ENCODE measurements at places on chromosomes 7 and 10.
A peak's percentile ranks its signal among the peaks of the same experiment; 100 is the strongest.

- DNase-seq = no peak
These were observed 67.0 kb downstream of the GRID1 start for GRCh38 chr10:86299562-86299961.

- DNase-seq = no peak
These were observed 16.3 kb downstream of the MBL2 start for GRCh38 chr10:52756295-52756694.

DNA sequence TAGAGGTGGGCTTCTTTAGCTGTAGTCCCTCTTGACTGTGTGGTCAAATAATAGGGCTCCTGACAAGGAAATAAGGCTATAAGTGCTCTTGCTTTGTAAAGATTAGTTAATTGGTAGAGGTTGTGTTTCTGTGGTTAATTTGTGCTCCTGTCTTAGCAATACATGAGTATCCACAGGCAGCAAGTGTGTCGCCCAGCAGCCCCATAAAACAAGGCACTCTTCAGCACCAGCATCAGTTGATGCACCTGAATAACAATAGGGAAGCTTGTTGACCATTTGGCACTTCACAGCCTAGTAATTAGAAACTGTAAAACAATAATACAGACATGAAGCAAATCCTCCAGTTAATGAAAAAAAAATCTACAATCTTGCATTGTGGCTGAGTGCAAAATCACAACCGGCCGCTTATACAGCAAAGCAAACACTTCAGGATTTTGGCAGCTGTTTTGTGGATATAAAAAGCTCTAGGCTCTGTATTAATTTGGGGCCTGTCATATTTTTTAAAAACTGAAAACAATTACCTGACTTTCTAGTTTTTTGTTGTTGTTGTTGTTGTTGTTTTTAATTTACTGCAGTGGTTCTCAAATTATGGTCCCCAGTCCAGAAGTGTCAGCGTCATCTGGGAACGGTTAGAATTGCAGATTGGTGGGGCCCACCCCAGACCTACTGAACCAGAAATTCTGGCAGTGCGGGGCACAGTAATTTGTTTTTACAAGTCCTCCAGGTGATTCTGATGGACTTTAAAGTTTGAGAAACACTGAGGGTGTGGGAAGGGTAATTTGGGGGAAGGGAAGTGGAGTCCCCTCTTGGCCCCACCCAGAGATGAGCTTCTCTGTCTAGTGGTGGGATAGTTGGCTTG lies 56.8 kb downstream of the AUTS2 start:
- DNase-seq = no peak

- DNase-seq = no peak
These were observed 71.9 kb upstream of the HABP2 start for GRCh38 chr10:113480851-113481502.

- DNase-seq = no peak
These were observed 8.4 kb downstream of the TRIM4 start for GRCh38 chr7:99910976-99911375.

GRCh38 chr7:157335236-157335635 lies 1.6 kb upstream of the DNAJB6 start:
- DNase-seq = no peak

DNA sequence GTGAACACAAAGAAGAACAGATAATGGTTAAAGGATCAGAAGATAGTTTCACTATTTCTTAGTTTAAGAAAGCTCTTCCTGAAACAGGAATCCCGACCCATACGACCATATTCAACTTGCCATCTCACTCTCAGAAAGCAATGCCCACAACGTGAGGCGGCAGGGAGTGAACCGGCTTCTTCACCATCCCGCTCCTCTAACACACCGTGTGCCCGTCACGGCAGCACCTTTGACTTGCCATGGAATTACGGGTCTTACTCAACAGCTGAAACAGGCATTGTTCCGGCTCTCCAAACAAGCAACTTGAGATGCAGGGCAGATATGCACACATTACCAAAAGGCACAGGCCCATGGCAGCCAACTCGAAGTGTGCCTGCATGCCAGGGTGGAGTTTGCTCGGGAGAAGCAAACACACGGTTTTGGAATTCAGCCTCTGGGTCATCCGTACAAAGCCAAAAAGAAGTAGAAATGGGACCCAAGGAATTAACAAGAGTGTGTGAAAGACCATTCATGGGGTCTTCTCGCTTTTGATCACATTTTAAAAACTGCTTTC lies 293.6 kb downstream of the DNAJB6 start:
- DNase-seq = no peak

DNA sequence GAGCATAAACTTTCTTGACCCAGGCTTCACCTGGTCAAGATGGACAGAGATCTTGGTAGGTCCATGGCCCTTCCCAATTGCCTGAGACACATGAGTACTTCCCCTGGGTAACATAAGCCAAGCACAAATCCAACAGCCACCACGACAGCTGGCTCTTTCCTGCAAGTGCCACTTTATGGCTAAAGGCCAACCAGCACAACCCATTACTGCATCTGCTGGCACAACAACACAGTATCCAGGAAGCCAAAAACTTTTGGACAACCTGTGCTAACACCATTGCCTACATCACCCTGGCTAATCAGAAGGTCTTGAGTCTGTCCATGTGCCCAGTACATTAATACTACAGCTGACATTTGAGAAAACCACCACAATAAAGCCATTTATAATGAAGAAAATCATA lies 548.0 kb upstream of the SEMA3D start:
- DNase-seq = no peak

DNA sequence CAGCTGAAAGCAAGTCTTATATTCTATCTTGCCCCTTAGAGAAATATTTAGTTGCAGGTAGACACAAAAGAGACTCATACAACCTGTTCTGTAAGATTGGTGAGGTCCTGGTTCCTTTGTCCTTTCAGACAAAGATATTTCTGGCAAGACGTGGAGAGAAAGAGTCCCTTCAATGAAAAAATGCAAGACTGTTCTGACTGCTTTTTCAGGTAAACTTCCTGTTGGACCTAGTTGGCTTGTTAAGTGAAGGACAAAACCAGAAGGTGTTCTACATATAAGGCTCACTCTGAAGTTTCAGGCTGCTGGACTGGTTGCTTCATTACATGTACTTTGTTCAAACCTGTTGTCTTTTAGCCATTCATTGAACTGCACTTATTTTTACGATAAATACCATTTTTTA lies 119.0 kb upstream of the PTPRZ1 start:
- no peak for DNase-seq

- DNase-seq = no peak
These were observed 40.5 kb downstream of the C10orf120 start for GRCh38 chr10:122659126-122659525.

DNA sequence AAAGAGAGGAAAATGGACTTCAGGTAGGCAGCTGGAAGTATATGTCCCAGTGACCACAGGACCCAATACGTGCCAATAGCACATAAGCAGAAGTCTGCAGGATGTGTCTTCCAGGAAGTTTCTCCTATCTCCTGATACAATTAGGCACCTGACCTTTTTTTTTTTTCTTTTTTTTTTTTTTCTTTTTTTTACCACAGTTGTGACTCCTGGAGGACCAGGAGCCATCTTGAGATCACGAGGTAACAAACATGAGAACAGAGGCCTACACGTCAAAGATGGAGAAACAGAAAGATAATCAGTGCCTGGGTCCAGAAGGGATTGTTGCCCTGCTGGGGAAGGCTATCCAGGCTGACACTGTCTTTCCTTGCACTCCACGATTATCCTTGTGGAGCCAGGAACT lies 312.4 kb upstream of the NEBL start:
- DNase-seq = no peak

DNA sequence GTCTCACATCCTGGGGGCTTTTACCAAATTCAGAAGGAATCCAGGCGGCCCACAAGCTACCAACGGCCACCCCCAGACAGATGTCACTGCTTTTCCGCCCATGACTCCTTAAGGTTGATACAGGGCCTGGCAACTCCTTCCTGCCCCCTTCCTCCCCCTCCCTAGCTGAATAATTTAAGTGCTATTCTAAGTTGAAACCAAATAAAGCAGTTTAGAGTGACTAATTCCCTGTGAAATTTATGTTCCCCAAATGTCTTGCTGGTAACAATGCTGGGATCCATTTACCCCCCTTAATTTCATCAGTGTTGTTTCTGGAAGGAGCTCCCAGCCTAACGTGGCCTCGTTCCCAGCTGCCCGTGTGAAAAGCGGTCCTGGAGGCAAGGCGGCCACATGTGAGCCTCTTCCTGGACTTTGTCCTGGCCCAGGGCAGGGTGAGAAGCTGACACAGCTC lies 109.6 kb downstream of the TMEM130 start:
- no peak for DNase-seq

GRCh38 chr7:155867734-155868400 lies 55.6 kb upstream of the SHH start:
- no peak for DNase-seq

DNA sequence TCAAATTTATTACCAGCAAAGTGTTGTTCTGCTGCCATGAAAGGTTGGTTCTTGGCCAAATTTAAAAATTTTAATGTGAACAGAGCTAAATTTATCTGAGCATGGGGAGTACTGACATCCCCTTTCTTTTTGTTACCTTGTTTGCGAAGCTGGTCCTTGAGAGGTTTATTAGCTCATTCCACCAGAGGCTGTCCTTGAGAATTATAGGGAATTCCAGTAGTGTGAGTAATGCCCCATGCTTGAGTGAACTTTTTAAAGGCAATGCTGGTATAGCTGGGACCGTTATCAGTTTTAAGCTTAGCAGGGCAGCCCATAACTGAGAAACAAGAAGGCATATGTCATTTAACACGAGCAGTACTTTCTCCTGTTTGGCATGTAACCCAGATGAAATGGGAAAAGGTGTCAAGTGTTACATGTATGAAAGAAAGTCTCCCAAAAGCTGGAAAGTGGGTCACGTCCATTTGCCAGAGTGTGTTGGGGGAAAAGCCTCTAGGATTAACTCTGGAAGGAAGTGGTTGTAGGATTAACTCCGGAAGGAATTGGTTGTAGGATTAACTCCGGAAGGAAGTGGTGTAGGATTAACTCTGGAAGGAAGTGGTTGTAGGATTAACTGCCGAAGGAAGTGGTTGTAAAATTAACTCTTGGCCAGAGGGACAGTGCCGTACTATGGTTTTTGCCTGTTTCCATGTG lies 37.3 kb upstream of the AKR1C2 start:
- DNase-seq = no peak

DNA sequence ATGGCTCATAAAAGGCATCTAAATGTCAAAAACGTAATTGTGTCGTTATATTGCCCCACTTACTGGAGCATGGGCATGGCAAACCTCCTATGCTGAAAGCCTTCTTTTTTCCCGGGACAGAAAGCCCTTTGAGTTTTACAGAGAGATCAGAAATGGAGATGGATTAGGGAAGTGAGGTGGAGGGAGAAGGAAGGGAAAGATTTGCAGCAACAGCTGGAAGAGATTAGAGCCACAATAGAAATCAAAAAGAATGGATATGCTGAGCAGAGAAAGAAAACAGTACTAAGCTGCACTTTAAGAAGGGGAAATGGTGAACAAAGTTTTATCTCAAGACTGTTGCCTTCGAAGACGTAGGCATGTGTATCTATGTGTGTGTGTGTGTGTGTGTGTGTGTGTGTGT lies 97.2 kb upstream of the PCGF5 start:
- no peak for DNase-seq

DNA sequence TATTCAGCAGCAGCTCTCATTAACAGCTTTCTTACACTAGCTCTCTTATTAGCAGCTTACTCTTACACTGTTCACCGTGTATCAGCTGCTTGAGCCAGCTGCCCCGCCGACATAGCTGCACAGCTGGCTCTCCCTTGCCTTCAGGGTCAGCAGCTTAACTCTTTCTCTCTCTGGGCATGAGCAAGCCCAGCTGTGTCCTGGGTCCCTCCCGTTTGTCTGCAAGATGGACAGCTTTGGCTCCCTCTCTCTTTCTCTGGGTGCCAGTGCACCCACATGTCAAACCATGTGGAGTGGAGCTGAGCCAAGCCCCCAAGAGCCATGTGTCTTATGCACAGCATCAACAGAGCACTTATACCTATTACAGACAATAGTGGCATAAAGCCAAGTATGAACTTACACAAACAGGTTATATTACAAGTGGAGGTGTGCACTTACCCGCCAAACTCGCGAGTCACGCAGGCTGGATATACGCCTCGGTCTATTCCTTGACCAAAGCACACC lies 35.7 kb upstream of the MTPAP start:
- DNase-seq = no peak

DNA sequence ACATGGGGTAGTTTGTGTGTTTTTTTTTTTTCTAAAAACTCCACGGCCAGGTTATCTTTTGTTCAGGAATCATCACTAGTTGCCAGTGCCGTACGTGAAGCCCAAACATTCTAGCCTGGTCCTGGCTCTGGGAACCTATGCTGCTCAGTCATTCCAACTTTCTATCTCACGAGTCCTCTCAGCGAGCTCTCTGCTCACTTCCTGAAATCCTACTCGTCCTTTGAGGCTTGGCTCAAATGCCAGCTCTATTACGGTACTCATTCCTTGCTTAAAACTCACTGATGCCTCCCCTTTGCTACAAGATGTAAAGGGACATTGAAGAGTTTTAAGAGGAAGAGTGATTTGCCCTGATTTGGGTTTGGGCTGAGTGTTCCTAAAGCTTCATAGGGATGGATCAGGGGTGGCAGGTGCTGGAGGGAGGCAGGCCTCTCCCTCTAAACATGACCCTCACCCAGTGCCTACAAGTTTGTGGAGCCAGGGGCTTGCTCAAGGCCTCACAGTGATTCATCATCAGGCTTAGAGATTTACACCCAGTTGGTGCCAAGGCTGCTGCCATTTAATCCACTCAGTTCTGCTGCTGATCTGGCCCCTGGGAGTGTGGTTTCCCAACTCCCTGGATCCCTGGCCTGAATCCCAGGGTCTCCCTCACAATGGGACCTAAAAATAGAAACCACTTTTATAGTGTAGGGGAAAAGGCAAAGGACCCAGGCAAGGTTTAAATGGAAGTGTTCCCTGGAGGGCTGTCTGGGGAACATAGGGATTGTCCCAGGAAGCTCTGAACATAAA lies 46.1 kb upstream of the R3HCC1L start:
- DNase-seq = peak; percentile 18

- DNase-seq = no peak
These were observed 76.1 kb downstream of the BICC1 start for GRCh38 chr10:58588673-58589265.

- no peak for DNase-seq
These were observed 506 bp upstream of the FAM170B start for GRCh38 chr10:49134327-49134726.

DNA sequence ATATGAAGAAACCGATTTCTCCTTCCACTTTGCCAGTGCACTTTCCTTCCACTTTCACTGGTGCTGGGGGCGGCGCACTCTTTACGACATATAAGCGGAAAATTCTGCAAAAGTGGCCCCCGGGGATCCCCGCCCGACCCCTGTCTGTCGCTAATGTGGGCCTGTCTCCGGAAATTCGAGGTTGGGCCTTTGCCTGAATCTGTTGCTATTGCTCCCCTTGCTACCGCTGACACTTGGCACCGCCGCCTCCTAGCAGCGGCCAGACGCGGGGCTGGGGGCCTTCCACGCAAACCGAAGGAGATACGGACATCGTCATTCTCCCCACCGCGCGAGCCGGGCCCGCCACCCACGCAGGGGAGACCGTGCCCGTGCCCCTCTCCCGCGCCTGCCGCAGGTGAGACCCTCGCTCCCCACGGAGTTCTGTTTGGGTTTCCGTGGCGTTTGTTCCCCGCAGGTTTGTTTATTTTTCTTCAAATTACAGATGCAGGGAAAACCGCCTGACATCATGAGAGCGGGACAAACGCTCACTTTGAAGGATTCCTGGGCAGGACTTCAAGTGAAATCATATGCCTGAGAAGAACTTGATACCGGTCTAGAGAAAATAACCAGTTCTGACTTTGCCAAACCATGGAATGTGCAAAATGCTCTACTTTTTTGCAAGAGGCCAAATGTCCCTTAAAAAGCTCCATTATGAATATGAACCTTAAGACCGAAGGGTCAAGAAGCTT lies 5.0 kb downstream of the TWIST1 start:
- no peak for DNase-seq

All from NCI-H187 (cell line).